ENCODE measurements at places on chromosomes 13 and 19.

- DNase-seq, result no peak
Measured at GRCh38 chr13:106373989-106374572, 161.4 kb downstream of the EFNB2 start.

DNA sequence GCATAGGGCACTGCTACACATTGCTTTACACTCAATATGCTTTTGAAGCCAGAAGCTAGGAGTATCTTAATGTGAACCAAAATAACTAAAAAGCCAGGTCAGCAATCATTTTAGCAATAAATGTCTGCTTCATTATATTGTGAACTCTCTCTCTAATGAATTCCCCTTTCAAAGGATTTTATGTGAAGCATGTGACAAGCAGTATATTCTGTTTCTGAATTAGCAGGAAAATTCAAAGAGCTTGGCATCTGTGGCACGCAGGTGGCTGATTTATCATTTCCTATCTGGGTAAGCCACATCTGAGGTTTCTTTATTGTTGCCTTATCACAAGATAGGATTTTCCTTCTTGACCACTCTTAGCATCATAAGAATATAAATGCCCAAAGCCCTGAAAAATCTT is 56.8 kb upstream of the KLF12 start:
- DNase-seq, result no peak

DNA sequence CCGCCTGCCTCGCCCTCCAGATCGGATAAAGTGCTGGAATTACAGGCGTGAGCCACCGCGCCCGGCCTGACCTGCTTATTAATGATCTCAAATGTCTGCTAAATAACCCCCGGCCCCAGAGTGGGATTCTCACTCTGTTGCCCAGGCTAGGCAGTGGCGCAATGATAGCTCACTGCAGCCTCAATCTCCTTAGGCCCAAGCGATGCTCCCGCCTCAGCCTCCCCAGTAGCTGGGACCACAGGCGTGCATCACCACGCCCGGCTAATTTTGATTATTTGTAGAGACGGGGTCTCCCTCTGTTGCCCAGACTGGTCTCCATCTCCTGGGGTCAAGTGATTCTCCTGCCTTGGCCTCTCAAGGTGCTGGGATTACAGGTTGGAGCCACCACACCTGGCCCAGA is 626 bp upstream of the ATP5F1D start:
- DNase-seq, result no peak

DNA sequence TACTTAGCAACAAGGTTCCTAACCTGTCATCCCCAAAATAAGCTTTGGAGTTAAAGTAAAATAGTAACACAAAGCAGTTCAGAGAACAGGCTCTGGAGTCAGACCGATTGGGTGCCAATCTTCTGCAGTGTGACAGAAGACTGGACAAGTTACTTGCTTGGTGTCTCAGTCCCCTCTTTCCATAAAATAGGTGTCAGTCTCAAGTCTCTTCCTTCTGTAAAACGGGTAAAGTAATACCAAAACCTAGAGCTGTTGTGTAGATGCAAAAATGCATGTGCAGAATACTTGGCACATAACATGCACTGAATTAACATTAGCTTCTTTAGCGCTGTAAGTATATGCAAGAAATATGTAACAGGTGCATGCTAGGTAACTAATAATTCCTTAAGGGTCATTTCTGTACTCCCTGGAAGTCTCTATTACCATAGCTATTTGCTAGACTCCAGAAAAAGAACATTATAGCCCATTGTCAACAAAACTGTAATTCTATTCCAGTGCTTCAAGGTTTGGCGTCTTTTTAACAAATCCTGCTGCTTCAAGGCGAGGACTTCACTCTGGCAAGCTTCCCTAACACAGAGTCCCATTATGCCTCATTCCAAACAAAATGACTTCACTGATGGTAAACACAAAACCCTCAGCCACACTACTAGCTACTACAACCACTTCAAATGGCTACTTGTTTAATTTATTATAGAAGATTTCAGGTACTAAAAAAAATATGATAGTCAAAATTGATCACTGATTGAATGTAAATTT is 32.8 kb downstream of the ELF1 start:
- no peak for DNase-seq

DNA sequence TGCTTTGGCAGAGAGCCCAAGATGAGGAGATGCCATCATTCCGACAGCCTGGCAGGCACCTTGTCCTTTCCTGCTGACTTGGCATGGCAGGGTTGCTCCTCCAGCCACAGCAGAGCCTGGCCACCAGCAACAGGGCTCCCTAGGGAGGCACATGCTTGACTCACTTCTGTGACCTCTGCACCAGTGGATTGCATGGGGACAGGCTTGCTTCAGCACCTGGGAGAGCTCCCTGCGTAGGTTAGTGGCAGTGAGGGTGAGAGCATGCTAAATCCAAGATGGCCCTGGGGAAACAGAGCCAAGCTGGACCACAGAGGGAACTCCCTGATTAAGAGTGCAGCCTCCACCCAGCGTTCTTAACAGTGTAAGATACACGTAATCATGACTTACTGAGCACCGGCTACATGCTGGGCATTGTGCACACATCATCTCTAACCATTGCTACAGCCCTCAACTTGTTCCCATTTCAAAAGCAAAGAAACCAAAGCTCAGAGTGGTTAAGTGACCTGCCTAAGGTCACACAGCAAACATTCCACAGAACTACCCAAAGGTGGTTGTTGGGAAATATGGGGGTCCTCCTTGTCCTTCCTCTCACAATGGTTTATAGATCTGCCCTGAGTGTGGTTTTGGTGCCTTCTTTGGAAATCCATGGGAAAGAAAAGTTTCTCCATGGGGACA is 116.6 kb upstream of the UQCRFS1 start:
- DNase-seq, result no peak

DNA sequence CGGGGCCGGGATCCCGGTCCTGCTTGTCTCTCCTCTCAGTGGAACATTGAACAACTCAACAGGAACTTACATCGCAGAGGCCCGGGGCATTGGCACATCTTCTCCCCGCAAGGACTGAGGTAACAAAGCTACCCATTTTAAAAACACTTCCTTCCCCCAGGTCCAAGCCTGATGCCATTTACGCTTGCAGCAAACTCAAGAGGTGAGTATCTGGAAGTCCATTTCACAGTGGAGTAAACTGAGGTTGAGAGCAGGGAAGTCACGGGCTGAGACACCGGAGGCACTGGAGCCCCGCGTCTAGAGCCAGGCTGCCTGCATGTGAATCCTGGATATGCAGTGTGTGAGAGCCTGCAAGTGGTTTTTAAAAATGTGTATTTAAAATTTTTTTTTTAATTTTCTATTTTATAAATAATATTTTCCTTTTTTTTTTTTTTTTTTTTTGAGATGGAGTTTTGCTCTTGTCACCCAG is 492 bp upstream of the PGLYRP1 start:
- no peak for DNase-seq

DNA sequence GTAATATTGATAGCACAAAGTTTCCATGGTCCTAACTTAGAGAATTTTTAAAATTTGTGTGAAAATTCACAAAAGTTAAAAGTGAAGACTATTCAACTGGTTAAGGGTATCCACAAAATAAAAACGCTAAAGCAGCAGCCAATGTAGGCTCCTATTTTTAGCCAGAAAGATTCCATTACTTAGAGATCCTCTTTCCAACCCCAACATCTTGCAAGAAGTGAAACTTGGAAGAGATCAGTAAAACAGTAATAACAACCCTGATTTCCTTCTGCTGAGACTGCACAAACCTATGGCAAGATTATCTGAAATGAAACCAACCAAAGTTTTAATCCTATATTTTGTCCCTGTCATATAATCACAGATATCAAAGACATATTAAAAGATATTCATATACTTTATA is 8.5 kb downstream of the TBC1D4 start:
- no peak for DNase-seq

- no peak for DNase-seq
Measured at GRCh38 chr13:80250213-80250810, 90.6 kb downstream of the SPRY2 start.

DNA sequence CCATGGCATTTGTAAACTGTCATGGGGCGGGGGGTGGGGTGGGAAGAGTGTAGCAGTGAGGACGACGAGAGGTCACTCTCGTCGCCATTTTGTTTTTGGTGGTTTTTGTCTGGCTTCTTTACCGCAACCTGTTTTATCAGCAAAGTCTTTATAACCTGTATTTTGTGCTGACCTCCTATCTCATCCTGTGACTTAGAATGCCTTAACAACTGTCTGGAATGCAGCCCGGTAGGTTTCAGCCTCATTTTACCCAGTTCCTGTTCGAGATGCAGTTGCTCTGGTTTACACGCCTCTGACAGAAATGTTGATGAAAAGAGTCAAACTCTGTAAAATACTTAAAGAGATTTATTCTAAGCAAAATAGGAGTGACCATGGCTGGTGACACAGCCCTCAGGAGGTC is 852.0 kb downstream of the DACH1 start:
- DNase-seq, result no peak

- no peak for DNase-seq
Measured at GRCh38 chr13:48429886-48430285, 17.0 kb upstream of the LPAR6 start.

- no peak for DNase-seq
Measured at GRCh38 chr19:37763488-37763887, 15.9 kb downstream of the ZNF573 start.

DNA sequence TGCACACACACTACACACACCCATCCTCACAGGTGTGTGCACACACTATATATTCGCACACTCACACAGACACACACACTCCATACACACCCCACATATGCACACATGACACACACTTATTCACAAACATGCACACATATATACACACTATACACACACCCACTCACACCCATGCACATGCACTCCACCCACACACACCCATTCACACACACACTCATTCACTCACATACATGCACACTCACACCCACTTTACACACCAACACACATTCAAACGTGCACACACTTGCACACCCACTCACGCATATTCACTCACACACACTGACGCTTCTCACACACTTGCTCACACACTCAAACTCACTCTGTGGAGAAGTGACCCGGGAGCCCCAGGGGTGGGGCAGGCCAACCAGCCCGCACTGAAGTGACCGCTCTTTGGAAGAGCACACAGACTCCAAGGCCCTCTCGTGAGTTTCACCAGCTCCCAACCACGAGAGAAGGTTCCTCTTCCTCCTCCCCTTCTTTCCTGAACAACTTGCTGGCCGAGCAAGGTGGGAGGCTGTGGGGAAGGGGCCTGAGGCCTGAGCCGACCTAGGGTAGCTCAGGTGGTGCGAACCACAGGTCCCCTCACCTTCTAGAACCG is 86.1 kb upstream of the TM9SF2 start:
- no peak for DNase-seq

GRCh38 chr19:1653300-1653628 is 849 bp upstream of the TCF3 start:
- no peak for DNase-seq

DNA sequence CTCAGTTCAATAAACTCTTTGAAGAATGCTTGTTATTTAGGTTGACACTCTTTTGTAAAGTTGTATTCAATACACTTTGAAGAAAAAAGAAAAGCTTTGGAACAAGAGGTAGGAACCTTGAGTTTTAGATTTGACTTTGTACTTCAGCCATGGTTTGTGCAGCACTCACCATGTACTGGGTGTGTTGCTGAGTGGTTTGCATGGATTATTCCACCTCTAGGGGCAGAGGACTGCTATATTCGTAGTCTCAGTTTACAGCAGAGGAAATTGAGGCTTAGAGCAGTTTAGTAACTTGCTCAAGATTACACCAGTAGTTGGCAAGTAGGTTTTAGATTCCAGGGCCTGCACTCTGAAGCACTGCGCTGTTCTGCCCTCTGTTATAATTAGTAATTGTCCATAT is 68.8 kb downstream of the DNAJC3 start:
- DNase-seq, result no peak

- DNase-seq, result no peak
Measured at GRCh38 chr13:112103961-112104880, 37.3 kb downstream of the SOX1 start.

GRCh38 chr13:95181586-95181985 is 119.7 kb downstream of the ABCC4 start:
- DNase-seq, result no peak

GRCh38 chr19:45069056-45069455 is 7.2 kb downstream of the ZNF296 start:
- DNase-seq, result no peak

GRCh38 chr19:2507109-2507508 is 31.2 kb downstream of the GADD45B start:
- DNase-seq, result peak; percentile 30

DNA sequence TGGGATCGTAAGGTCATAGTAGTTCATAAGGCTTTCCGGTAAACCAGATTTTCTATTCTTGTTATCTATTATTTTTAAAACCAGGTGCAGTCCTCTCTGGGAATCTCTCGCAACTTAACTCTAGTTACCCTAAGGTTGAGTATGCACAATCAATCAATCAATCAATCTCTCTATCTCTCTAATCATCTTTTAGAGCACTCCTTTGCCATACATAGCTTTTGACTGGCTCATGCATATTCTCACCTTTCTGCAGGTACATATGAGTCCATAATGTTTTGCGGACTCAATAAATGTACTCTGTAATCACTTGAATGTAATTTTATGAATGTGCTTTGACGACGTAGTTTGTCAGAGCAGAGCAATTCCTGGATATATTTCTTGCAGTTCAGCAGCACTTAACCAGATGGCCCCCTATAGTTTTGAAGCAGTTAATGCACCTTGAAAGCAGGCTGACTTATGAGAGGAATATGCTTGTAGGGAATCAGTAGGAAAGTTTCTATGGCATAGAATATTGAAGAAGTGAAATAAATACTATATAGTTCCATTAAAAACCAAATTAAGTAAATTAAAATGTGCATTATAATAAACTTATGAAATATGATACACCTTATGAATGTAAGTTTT is 524.7 kb downstream of the GPC5 start:
- no peak for DNase-seq

- DNase-seq, result no peak
Measured at GRCh38 chr13:34521171-34521570, 420.9 kb upstream of the NBEA start.

DNA sequence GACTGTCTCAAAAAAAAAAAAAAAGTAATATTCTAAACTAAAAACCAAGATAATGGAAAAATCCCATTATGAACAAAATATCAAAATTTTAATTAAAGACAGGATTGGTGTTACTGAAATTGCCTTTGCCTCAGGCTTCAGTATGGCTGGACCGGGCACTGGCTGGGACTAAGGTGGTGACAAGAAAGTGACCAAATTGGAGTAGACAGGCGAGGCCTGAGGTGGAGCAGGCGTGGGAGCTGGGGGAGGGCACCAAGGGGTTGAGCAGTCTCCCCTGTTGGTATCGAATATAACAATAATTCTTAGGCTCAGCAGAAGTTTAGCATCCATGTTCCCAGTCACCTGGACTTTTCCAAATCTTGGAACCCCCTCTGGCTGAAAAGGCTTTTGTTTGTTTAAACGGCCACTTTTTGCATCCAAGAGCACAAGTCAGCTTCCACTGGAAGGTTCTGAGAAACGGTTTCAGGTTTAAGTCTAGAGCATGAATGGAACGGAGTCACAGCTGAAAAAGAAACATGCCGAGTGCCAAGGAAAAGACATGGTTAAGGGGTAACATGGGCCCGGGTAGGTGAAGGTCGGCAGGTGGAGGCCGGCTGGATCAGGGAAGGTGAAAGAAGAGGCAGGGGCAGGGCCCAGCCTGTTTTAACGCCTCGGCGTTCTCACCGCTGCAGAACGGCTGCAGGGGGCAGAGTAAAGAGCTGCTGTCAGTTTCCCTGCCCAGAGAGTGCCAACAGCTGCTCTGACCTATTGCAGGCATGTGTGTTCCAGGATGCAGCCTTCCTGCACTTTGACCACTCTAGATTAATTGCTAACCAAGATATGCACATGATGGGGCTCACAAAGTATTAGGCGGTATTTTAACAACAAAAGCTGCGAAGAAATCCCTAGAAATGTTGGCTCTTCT is 104.4 kb downstream of the TM9SF2 start:
- peak; percentile 23 for DNase-seq

- no peak for DNase-seq
Measured at GRCh38 chr13:74253161-74253560, 119.0 kb upstream of the KLF12 start.

GRCh38 chr13:100842136-100842535 is 167.5 kb upstream of the TMTC4 start:
- DNase-seq, result no peak

All from T-helper 22 cell (primary cell).